Muscle of leg (tissue), 16 donors: ENCODE measurements at places on chromosomes 4 and X.

DNA sequence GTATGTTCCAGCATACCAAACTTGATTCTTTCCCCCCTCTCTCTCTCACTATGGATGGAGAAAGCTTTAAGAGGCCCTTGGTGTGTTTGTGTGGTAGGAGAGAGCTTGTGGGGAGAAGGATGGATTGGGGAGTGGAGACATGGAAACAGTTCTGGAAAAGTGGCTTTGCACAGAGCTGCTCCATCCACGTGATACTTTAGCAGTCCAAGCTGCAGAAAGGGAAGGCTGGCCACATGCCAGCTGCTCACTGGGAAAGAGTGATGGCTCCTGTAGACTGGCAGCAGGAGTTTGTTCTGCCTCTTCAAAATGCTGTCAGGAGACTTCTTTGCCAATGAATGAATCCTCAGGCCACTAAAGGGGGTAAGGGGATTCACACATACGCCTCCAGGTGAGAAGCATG lies 21.7 kb upstream of the SEC24B start:
- peak; percentile 85 for DNase-seq

DNA sequence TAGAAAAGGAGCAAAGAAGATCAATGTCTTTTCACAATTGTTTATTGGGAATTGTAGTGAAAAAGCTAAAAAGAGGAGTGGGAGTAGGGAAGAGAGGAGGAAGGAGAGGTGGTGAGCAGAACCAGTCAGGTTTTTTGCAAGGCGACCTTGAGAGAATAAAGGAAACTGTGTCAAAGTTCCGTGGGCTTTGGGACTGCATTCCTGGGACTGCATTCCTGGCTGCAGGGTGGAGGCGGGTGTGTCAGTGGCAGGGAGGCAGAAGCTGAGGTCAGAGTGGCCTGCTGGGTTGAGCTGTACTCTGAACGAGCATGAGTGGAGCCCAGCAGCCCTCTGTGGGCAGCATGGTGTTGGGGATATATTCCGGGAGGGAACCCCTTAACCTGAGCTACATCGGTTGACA lies 66.8 kb upstream of the UCP1 start:
- no peak for DNase-seq

GRCh38 chr4:7926822-7927221 lies 12.8 kb downstream of the AFAP1 start:
- no peak for DNase-seq

GRCh38 chr4:138864961-138865720 lies 150.4 kb upstream of the NOCT start:
- DNase-seq, result no peak

GRCh38 chrX:19863212-19863856 lies 24.1 kb downstream of the SH3KBP1 start:
- no peak for DNase-seq

DNA sequence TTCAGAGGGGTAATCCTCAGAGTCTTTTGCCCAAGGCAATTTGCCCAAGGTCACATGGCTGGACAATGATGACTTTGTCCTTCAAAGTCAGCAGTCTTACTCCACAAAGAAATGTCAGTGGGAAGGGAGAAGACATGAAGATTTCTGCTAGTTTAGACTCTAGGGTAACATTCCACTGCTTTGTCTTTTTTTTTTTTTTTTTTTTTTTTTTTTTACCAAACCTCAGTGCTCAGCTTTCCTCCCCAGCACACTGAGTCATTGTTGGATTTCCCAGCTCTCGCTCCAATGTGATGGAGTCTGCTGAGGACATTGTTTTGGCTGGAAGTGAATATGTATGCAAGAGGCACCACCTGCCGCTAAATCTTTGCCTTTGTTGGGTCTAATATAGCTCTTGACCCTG lies 7.2 kb upstream of the C1QTNF7 start:
- DNase-seq, result peak; percentile 27

- DNase-seq, result peak; percentile 10
These were observed 910 bp downstream of the ANK2 start for GRCh38 chr4:113050371-113050755.

- DNase-seq, result no peak
These were observed 133.3 kb upstream of the MBNL3 start for GRCh38 chrX:132622130-132622529.

GRCh38 chrX:3144651-3145050 lies 103.4 kb downstream of the ARSF start:
- no peak for DNase-seq

DNA sequence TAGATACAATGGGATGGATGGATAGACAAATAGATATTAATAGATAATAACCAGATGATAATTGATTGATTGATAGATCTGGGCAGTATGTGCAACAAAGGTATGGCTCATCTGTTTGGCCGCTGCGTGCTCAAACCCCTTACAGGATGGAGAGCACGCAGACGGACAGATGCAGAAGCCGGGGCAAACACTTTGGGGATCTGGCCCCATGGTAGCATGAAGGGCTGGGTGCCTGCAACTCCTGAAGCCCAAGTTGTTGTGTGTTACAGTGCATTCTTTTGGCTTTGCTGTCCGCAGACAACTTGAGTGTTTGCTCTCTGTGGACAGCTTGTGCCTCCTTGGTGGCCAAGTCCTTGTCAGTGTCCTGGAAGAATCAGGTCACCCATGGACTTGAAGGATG lies 10.6 kb upstream of the DHRSX start:
- DNase-seq, result no peak
